ENCODE measurements at places on chromosomes 3 and 15. TPM values are rescaled to one million over a fixed set of nuclear protein-coding genes. Genes with fewer than 3 reads are reported as not detected.

The TMEM207 gene
- 17.8 TPM for polyA plus RNA-seq

The ARPP21 gene
- 1.8 TPM for polyA plus RNA-seq

DNA sequence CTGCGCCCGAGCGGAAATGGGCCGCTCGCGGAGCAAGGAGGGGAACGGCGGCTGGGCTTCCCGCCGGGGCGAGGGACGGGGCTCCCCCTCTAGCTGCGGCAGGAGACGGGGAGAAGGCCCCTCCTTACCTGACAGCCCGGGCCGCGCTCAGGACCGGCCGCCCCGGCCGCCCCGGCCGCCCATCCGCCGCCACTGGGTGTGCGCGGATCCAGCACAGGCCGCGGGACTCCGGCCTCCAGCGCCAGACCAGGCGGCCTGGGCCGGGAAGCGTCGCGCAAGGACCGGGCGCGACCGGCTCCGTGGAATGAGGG is 296 bp downstream of the TPRA1 start:
- no peak for DNase-seq

DNA sequence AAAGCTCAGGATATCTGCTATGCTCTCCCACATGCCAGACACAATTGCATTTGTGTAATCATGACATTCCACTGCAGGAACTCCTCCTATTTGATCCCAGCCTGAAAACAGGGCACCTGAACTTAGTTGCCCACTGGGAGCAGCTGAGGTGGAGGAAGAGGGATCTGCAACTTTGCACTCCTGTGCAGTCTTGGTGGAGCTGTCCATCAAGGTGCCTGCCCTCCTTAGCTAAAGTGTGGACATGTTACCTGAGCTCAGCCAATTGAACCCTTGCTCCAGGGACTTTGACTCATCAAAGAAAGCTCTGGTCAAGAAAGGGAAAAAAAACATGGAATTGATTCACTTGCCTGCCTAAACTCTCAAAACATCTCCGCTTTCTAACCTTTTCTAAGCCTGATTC is 33.3 kb upstream of the TUBGCP5 start:
- no peak for DNase-seq

DNA sequence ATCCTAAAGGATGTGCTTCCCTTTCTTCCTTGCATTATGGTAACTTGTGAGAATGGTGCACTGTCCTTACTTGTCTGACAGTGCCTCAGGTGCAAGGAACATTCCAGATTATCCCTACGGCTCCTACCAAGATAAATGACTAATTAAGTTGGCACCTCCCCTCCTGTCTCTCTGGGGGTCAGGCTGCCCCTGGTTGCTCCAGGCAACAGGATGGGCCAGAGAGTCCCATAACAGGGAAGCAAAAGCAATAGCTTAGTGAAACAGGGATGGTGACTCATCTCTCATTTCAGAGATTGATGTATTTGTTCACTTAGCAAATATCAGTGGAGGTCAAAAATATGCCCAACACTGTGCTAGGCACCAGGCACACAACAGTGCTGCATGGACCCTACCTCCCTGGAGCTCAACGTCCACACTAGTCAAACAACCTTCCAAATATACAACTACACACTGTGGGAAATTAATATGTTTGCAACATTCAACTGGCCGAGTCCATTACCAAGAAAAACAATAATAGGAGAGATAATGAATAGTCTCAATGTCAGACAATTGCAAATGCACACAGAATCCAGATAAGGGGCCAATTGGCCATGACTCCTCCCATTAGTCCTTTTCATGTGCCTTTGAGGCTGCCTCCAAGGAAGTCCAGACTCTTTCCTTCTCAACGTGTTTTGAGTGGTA is 249.0 kb downstream of the TLE3 start:
- DNase-seq = no peak

DNA sequence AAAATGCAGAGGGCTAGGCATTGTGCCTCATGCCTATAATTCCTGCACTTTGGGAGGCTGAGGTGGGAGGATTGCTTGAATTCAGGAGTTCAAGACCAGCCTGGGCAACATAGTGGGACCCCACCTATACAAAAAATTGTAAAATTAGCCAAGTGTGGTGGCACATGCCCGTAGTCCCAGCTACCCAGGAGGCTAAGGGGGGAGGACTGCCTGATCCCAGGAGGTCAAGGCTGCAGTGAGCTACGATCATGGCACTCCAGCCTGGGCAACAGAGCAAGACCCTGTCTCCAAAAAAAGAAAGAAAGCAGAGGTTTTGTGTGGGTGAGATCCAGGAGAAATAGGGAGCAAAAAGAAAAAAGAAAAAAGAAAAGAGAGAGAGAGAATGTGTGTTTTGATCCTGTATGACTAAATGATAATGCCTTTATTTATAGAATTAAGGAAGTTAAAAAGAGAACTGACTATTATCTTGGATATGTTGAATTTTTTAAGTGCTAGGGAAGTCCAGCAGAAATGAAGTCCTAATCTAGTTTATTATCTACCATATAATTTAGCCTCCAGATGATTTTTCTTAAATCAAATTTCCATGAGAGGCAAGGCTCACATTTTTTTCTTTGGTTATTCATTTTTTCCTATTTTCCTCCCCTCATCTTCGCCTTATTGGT is 4.8 kb downstream of the TTBK2 start:
- DNase-seq = no peak

- DNase-seq = no peak
Observed at GRCh38 chr3:66093981-66094380, 55.3 kb upstream of the MAGI1 start.

The GATA2 gene
- 46.3 TPM for polyA plus RNA-seq

The IGDCC3 gene
- 7.7 TPM for polyA plus RNA-seq

The MTFMT gene
- polyA plus RNA-seq = 16.9 TPM

The CCDC50 gene
- 62.9 TPM for polyA plus RNA-seq

- DNase-seq = no peak
Observed at GRCh38 chr15:69538379-69538778, 85.8 kb downstream of the RPLP1 start.

The OR5K3 gene
- not detected for polyA plus RNA-seq

- no peak for DNase-seq
Observed at GRCh38 chr15:52464478-52464877, 64.2 kb downstream of the MYO5A start.

GRCh38 chr3:119778811-119779210 is 3.1 kb upstream of the NR1I2 start:
- DNase-seq = peak; percentile 26

- DNase-seq = no peak
Observed at GRCh38 chr15:75008629-75009326, 13.4 kb downstream of the SCAMP5 start.

- DNase-seq = no peak
Observed at GRCh38 chr3:30309961-30310954, 296.1 kb upstream of the TGFBR2 start.

DNA sequence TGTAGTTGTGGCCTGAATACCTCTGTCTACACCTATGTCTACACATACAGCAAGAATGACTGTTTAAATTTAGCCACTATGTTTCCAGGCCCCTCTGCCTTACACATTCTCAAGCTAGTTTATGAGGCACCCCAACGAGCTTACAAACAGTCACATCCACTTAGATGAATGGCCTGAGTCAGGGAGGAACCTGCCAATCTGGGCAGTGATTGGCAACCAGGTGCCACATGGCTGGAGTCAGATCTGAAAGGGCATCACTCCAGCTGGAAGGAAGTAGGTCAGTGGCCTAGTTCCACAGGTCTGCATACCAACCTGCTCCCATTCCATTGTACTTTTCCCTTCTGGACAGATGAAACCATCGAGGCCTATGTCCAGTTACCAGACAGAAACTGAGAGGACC is 136.3 kb downstream of the FOXP1 start:
- DNase-seq = no peak

The HYKK gene
- polyA plus RNA-seq = 10.3 TPM

GRCh38 chr3:23926736-23927135 is 9.8 kb downstream of the RPL15 start:
- no peak for DNase-seq

The ARGFX gene
- not detected for polyA plus RNA-seq

GRCh38 chr3:196965804-196966173 is 2.8 kb downstream of the PIGZ start:
- DNase-seq = no peak

- no peak for DNase-seq
Observed at GRCh38 chr3:58469096-58469495, 22.8 kb upstream of the KCTD6 start.

DNA sequence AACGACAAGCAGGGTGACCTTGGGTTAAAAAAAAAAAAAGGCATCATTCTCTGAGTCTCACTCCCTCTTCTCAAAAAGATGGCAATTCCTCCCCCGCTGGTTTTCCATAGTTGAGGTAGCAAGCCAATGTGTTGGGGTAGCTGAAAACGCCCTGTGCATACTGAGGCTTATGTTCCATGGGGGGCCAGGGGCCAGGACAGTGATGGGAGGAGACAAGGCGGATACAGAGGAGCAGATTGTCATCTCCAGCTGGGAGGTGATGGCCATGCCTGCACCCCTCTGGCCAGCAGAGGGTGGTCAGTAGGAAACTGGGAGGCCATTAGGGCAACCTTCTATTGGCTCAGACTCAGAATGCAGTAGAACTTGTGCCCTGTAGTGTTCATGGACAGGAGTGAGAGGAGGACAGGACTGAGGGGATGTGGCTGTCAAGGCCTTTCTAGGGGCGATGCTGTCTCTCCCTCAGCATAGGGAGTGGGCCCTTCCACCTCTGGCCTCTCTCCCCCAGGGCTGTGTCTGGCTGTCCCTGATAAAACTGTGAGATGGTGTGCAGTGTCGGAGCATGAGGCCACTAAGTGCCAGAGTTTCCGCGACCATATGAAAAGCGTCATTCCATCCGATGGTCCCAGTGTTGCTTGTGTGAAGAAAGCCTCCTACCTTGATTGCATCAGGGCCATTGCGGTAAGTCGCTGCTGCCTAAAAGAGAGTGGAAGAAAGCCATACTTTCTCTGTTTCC is 1.9 kb downstream of the TF start:
- DNase-seq = no peak

GRCh38 chr3:45226206-45226915 is at the start of gene TMEM158:
TMEM158 (minus strand) TSS chr3:45226287; CDS start chr3:45226027, 260 bp downstream.
- DNase-seq = peak; percentile 78

DNA sequence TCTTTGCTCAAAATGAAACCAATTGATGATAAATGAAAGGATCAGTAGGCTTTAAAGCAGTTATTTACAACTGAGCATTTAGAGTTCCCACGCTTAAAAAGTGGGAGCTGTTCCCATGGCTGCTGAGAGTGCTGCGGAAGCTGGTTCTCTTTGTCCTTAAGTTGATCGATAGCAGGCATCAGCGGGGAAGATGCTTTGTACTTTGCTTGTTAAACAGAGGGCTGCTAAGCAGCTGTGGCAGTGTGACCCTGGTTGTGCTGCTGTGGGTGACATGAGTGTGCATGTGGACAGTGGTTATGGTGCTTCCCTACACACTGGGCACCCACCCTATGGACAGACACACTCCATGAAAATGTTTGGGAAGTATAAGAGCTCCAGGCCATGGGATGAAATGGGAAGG is 96.3 kb downstream of the PTPRG start:
- DNase-seq = no peak

DNA sequence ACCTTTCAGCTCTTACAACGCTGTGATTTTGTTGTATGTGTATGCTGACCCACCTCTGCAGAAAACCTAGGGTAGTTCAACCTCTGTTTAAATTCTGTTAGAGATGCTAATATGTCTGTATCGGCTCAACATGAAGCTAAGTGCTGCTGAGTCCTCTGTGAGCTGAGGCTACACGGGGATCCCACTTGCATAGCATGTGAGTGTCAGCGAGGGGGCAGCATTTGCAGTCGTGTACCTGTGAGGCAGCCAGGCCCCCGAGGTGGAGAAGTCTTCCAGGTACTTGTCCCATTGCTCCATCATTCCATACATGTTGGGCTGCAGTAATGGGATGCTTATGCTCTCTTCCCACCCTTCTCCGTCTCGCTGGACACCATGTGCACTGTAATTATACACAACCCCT is 3.7 kb downstream of the MKRN2OS start:
- no peak for DNase-seq

The OR5K2 gene
- polyA plus RNA-seq = 0.41 TPM

DNA sequence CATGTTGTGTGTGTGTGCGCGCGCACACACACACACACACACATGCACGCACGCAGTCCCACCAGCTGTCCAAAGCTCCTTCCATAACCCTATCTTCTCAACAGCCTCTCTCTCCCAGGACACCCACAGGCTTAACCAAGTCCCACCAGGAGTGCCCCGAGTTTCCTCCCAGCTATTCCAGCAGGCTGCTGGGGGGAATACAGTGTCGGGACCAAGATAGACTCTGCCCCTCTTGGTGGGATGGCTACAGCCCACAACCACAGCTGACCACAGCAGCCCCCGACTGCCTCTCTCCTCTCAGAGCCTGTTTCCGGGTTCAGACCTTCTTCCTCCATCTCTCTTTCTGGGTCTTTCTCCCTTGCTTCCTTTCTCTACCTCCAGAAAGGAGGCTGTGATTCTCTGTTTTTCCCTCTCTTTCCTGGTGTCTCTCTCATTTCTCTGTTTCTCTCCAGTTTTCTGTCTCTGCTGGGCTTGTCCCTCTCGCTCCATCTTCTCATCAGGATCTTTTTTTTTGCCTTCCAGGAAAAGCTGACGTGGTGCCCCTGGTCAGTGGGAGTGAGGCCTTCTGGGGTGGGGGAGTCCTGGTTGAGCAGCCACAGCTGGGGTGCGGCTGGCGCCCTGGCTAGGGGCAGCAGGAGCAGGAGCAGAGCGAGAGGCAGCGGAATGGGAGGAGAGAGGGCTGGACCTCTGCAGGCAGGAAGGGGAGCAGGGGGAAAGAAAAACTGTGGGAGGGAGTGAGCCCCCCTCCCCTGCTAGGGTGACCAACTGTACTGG is 3.3 kb upstream of the ISLR start:
- peak; percentile 71 for DNase-seq

DNA sequence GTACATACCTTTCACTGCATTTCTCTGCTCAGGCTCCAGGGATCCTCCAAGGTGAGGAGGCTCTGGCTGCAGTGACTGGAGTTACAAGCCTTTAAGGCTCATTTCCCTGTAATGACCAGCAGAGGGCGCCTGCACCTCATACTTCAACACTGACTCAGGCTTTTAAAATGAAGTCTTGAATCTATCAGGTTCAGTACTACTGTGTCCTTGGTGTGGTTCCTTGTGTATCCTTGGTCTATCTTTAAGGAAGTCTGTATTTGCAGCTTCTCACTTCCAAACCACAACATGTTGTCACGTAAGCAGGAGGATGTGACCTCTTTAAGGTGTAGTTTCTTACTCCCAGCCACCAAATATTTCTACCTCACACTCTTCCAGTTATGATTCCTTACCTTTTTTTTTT is 122.5 kb upstream of the ZBED2 start:
- DNase-seq = peak; percentile 85

The MAP6D1 gene
- polyA plus RNA-seq = 1.6 TPM

DNA sequence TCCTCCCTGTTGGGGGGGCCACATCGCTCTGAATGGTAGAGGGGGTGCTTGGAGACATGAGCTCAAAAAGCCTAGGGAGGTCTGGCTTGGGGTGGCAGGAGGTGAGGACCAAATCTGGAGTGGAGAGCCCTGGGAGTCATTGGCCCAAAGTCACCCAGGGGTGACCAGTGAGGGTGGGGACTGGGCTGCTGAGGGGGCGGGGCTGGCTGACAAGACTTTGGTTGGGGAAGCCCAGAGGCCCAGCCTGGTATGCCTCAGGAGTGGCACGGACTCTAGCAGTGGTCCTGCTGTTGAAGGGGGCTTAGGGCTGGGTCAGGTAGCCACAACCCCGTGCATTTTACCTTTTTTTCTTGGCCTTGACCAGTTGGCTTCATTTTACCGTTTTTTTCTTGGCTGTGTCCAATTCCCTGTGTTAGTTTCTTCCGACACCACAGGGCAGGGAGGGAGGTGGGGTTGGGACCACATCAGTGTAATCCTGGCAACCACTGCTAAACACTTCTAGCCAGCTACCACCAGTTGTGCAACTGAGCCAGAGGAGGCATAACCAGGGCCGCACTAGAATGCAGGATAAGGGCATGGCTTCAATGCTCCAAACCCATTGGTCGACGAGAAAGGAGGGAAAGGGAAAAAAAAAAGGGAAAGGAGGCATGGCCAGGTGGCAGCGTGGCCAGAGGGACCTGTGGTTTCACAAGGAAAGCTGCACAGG is 105.3 kb upstream of the C2CD4B start:
- DNase-seq = no peak

Measured in renal pelvis (tissue), 12 donors.